Neuronal stem cell (in vitro differentiated cells): ENCODE measurements at places on chromosomes 11 and 22.
A peak's percentile ranks its signal among the peaks of the same experiment; 100 is the strongest.

- no peaks in the 10 kb centered on the region for H3K36me3 ChIP-seq
- peaks cover 21% of the 10 kb centered on the region for H3K27me3 ChIP-seq
- no peak overlapping the region for H3K27ac ChIP-seq
- peaks cover 38% of the 10 kb centered on the region for H3K4me1 ChIP-seq
Observed at GRCh38 chr11:62546929-62547625, 471 bp upstream of the AHNAK start.

DNA sequence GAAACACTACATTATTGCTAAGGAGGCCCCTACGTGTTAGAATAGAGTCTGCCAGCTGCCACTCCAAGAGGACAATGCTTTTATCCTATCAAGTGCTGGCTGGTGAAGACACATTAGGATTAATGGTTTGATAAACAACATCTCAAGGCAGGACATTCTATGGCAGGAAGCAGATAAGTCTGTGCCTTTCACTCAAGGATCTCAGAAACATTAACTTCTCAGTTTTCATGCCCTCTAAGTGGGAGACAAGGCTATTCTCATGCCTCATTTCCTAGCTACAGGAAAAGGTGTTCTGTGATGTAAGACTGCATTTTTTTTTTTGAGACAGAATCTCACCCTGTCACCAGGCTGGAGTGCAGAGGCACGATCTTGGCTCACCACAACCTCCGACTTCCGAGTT, 23.5 kb upstream of the TIMP3 start:
- no peak overlapping the region for H3K4me3 ChIP-seq
- H3K4me1 ChIP-seq: peaks cover 2% of the 10 kb centered on the region
- H3K36me3 ChIP-seq: no peaks in the 10 kb centered on the region

DNA sequence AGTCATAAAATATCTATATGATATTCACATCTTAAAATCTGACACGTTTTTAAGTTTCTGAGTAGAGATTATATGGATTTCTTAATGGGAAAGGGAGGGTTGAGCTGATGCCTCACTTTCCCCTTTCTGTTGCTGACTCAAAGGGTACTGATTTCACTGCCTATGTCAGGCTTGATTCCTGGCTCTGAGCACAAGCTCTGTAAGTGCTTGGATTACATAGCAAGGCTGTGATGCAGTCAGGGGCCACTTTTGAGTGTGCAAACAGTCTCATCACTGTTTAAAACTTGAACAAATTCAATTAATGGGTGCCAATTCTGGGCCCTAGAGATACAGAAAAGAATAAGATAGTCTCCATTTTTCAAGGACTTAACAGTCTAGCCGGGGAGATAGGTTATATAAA, 14.4 kb downstream of the ATXN10 start:
- H3K27me3 ChIP-seq: no peaks in the 10 kb centered on the region
- no peak for DNase-seq
- no peaks in the 10 kb centered on the region for H3K36me3 ChIP-seq
- H3K4me3 ChIP-seq: no peak overlapping the region
- peaks cover 9% of the 10 kb centered on the region for H3K4me1 ChIP-seq

DNA sequence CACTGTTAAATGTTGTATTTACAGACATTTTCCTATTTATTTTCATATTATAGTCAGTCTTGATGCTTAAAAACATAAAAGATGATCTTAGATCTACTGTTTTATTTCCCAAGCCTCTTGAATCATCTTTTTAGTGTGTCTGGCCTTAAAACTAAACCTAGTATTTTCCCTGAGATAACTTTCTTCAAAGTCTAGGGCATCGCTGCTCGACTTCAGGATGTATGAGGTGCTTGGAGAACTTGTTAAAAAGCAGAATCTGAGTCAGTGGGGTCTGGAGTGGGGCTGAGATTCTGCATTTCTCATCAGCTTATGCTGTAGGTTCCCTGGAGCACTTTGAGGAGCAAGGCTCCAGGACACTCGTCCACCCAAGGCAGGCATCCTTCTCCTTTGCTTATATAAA, 404.9 kb downstream of the TENM4 start:
- H3K36me3 ChIP-seq: no peaks in the 10 kb centered on the region
- no peaks in the 10 kb centered on the region for H3K4me1 ChIP-seq
- no peak overlapping the region for H3K27ac ChIP-seq
- no peaks in the 10 kb centered on the region for H3K27me3 ChIP-seq

DNA sequence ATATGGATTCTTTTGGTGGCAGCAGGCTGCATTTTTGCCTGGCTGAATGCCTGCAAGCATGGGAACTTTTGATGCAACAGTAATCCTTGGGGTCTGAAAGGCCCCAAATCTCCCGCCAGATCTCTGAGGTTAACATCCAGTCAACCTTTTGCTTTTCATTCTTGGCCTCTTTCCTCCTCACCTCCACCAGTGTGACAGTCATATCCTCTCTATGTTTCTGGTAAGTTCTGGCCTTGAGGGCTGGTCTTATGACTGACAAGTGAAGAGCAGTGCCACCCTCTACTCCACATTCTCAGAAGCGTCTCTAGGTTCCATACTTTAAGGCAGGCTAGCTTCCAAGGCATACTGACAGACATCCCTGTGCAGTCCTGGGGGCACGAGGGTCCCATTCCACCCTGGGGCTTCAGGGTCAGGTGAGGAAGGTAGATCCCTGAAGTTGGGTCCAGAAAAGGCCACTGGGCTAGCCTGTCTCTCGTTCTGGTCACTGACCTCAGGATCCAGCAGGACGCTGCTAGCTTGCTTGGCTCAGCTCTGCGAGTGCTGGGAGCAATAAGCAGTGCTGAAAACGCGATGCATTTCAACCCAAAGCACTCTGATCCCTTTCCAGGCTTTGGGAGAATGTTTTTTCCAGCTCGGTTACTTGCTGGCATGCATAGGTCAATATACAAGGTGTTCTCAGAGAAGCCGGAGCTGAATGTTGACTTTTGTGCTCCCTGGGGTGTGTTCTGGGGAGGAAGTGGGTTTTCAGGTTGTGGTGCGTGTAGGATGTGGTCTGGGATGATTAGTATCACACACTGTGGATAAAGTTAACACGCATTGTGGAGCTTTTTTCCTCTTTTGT, 75.2 kb downstream of the PTPRJ start:
- H3K27me3 ChIP-seq: no peaks in the 10 kb centered on the region
- peak overlapping the region; percentile 47 for H3K27ac ChIP-seq
- H3K4me1 ChIP-seq: peaks cover 20% of the 10 kb centered on the region
- no peaks in the 10 kb centered on the region for H3K36me3 ChIP-seq

DNA sequence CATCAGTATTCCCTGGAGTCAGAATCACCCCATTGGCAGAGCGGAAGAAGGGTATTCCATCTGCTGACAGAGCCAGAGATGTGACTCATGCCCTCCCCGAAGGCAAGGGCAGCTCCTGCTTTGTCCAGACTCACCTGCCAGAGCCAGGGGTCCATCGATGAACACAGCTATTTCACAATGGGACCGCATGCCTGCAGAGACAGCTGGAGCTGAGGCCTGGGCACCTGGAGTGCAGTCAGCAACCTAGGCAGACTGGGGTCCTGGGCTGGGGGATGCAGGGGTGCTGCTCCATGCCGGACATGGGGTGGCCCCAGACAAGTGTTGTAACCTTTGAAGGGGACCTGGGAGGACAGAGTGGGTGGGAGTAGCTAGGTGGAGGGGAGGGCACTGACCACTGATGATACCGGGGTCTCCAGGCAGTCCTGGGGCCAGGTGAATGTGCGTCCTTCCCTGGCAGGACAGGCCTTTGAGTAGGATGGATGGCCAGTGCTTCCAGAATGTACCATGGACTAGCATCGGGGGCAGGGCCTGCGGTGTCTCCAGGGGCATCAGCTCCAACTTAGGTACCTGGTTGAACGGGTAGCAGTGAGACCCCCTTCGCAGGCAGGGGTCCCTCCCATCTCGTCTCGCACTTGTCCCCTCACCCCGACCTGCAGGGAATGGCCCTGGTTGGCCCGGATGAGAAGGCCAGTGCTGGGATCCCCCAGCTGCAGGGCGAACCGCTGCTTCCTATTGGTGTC, 1.7 kb downstream of the TRPT1 start:
- H3K36me3 ChIP-seq: peaks cover 27% of the 10 kb centered on the region
- peak overlapping the region; percentile 3 for H3K4me3 ChIP-seq
- H3K27me3 ChIP-seq: no peaks in the 10 kb centered on the region
- H3K27ac ChIP-seq: no peak overlapping the region
- H3K4me1 ChIP-seq: peaks cover 11% of the 10 kb centered on the region

- DNase-seq: no peak
- H3K27me3 ChIP-seq: no peaks in the 10 kb centered on the region
- H3K36me3 ChIP-seq: no peaks in the 10 kb centered on the region
Observed at GRCh38 chr11:61026121-61027031, 54.9 kb downstream of the CD6 start.

DNA sequence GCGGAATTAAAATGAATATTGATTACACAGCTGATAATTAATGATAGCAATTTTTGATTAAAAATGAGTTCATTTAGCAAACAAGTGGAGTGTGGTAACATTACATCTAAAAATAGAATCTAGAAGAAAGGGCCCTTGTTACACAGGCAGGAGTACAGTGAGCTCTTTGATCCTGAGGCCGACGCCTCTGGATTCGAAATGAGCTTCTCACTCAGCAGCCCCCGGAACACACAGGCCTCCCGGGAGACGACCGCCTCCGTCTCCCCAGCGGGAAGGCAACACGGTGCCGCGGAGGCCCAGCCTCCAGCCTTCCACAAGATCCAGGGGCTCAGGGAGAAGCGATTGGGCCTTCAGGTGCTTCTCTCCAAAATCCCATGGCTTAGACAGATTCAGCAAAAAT, 379.1 kb downstream of the BRD1 start:
- H3K4me1 ChIP-seq: peaks cover 17% of the 10 kb centered on the region
- no peaks in the 10 kb centered on the region for H3K36me3 ChIP-seq
- no peaks in the 10 kb centered on the region for H3K27me3 ChIP-seq
- H3K27ac ChIP-seq: no peak overlapping the region
- no peak overlapping the region for H3K4me3 ChIP-seq
- no peak for DNase-seq

DNA sequence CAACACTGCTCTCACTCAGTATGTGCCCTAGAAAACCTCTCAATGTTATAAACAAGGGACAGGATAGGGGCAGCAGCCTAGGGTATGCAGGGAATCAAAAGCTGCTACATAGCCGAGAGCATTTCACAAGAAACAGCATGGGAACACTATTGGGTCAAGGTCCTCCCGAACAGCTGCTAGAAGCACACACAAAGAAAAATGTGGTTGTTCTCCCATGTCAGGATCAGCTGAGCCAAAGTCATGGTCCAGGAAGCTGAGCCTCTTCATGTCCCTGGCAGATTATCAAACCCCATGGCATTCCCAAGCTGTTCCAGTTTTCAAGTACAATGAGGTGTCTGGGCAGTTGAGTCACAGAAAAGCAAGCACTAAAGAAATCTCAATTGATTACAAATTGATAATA, 21.0 kb upstream of the GDPD4 start:
- H3K36me3 ChIP-seq: peaks cover 6% of the 10 kb centered on the region
- H3K4me1 ChIP-seq: no peaks in the 10 kb centered on the region
- DNase-seq: no peak
- H3K27me3 ChIP-seq: no peaks in the 10 kb centered on the region
